ENCODE measurements at places on chromosomes 4 and X.

- no peak for DNase-seq
Observed at GRCh38 chr4:10180927-10181744, 64.5 kb upstream of the WDR1 start.

DNA sequence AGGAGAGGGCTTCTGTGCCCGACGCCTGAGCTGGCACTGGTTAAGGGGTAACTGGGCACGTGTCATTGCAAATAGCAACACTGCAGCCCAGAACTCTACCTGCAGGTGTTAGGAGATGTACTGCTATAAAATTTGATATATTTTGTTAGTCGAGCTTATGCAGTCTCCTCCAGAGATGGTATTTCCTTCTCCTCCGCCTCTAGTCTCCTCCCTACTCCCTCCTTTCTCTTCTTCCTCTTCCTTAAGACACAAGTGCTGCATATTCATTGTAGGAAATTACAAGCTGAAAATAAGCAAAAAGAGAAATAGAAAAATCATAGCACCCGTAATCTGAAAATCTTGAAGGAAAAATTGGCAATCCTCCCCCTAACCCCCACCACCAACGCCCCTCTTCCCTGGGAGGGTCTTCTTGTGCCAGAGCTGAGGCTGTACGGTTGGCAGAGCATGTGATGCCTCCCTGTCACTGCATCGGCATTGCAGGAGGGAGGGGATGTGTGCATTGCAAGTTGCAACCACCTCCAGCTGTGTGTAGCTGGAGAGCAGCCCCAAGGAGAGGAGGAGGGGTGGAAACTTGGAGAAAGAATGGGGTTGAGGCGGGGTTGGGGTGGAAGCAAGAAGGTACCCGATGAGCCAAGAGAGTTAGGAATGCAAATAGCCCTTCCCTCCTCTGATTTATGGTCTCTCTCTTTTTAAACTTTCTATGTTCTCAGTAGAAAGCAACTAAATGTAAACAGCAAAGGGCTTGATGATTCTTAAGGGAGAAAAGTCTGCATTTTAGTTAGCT, 48.3 kb upstream of the MND1 start:
- no peak for DNase-seq

GRCh38 chr4:187617113-187617512, 378.5 kb upstream of the ZFP42 start:
- no peak for DNase-seq

DNA sequence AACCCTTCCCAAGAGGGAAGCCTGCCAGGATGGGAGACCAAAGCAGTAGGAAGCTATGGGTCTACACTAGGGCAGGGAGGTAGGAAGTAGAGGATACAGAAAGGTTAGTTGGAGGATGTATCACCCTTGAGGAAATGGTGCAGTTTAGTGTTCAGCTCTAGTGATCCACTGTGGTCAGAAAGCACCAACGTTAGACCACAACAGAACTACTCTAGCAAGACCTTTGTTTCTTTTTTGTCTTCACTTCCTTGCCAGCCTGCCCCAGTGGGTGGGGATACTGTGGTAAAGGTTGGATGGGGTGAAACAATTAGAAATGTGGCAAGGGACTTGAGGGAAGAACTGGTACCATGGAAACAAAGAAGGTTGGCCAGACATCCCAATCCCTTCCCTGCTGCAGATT, 83.3 kb downstream of the DDIT4L start:
- DNase-seq: no peak

GRCh38 chrX:153669174-153669890, 4.3 kb downstream of the PNCK start:
- no peak for DNase-seq

- no peak for DNase-seq
Observed at GRCh38 chr4:153248641-153249198, 44.5 kb downstream of the TRIM2 start.

DNA sequence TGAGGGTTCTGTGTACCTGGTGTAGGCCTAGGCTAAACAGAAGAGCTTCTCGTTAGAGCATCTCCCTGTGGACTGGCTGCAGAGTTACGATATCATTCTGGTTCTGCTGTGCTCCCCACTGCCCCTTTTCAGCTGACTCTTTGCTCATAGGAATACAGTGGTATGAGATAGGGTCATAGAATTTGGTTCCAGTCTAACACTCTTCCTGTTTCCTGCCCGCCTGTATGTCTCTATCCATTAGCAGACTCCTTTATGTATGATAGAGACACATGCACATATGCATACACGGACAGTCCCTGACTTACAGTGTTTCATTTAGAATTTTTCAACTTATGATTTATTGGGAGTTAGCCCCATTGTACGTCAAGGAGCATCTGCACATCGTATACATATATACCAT, 15.3 kb downstream of the RNF4 start:
- DNase-seq: no peak

DNA sequence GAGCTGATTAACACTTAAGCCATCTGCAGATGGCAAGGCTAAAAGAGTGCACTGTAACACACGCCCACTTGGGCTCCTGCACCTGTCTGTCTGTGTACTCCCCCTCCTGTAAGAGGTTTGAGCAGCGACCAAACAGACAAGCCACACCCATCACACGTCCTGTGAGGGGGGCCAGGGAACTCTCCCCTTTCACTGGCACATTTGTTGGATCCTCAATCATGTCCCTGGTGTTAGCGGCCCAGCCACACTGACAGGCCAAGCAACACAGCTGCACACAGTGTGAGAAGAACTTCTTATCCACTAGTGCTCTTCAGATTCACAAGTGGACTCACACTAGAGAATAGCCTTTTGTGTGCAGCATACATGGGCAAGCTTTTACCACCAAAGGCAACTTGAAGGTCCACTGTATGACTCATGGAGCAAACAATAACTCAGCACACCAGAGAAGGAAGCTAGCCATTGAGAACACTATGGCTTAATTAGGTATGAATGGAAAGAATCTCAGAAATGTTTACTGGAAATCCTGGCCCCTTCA, 29.1 kb upstream of the UTP14A start:
- DNase-seq: no peak

GRCh38 chr4:108053251-108053711, 63.6 kb downstream of the HADH start:
- DNase-seq: no peak

DNA sequence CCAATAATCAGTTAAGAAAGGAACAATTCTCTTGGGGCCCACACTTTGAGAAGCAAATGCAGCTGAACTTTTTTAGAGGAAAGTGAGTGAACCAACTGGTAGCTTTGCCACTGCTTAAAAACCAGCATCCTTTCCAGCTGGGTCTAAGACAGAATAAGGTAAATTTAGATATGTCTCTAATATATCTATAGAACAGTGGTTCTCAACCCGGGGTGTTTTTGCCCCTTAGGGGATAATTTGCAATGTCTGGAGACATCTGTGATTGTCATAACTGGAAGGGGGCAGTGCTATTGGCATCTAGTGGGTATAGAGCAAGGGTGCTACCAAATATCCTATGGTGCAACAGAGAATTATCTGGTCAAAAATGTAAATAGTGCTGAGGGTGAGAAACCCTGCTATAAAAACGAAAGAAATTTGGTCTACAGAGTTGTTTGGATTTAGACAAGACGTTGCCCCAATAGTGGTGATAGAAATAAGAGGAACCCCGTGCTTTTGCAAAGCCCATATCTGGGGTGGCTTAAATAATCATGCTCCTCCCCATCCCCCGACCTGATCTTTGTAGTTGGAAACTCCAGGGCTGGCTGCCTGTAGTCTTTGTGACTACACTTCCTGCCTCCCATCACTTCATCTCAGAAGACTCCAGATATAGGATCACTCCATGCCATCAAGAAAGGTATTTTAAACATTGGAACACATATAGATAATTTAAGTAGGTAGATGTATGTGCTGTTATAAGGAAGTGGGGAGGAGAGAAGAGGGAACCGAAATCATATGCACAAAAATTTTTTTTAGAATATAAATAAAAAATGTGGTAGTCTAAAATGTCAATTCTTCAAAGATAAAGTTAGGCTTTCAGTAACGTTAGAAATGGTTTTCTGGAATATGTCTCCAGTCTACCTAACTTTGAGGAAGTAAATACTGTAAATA, at the start of gene TLR7:
TSS of gene TLR7 (plus strand) at position 622 of the 927 bp plus-strand sequence. CDS start 507 bp downstream, outside the sequence.
- no peak for DNase-seq

DNA sequence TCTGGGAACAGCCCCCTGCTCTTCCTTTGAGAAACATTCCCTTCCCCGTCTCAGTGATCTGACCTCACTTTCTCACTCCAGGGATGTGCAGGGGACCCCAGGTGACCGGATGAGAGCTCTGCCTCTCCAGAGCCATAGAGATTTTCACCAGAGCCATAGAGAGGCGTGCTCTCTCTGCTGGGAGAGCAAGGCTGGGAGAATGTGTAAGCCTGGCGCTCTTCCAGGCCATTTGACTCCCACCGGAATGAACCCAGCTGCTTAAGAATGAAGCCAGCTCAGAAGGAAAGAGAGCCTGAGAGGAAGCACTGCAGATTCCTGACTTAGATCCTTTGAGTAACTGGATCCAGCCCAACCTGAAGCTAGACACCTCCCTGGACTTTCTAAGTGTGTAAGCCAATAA, 106.4 kb downstream of the DHX15 start:
- no peak for DNase-seq

DNA sequence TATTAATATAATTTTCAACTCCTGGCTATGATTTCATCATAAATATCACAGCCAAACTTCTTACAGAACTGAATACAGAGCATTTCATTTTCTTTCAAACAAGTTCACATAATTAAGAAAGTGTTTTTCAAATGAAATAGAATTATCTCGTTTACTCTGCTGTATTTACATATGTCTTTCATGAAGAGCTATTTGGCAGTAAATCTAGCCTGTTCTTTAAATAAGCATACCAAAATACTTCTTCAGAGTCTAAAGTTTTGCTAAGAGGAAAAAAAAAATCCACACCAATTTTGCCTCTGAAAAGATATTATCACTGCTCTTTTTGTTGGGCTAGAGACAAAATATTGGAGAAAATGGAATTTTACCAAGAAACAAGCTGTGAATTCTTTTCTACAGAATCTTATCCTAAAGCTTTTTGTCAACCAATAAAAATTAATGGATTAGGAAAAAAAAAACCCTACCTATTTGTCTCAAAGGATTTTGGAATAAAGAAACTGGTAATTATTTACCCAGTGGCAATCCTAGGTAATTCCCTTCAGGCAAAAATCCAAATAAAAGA, 287.9 kb upstream of the NR3C2 start:
- DNase-seq: no peak

DNA sequence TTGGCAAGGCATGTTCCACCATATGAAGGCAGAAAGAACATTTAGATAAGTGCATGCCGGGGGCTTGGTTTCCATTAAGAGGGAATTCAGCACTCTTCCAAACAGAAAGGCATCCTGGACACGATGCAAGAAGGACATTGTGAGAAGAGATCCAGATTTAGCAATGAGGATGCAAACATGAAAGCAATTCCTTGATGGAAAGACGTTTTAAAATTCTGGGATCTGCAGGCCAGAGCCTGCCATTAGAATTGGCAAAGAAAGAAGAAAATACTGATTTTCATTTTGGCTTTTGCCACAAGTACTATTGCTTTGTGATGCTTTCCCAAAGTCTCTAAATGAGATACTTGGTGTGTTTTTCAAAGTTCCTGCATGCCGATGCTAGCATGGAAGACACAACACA, 367.6 kb downstream of the PPP3CA start:
- no peak for DNase-seq

DNA sequence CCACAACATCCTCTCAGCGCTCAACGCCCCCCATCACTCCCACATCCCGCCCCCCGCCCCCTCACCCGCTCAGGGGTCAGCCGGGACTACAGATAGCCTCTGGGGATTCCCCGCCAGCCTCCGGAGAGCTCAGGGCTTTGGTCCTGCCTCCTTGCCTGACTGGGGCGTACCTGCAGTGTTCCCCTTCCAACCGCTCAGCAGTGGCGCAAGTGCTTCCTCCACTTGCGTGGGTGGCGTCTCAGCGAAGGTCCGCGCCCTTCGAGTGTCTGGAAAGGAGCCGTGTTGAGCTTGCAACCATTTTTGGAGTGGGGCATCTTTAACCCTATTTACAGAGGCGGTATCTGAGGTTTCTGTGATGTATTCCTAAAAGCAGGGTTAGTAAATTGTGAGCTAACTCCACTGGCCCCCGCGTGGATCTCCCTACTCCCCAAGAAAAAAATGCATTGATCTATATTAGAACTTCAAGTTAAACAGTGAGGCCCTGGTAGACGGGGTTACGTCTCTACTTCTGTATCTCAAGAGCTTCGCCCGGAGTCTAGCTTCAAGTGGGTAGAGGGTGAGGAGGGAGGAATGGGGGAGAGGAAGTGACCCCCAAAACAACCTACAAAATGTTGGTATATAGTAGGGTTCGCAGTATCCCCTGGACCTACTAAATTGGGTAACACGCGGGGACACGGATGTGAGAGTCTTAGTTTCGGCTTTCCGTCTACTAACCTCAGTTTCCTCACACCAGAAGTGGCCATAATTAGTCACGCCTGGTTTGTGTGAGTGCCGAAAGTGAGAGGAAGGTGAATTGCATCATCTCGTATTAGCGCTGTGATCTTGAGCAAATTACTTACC, 16.1 kb downstream of the NKX3-2 start:
- no peak for DNase-seq

DNA sequence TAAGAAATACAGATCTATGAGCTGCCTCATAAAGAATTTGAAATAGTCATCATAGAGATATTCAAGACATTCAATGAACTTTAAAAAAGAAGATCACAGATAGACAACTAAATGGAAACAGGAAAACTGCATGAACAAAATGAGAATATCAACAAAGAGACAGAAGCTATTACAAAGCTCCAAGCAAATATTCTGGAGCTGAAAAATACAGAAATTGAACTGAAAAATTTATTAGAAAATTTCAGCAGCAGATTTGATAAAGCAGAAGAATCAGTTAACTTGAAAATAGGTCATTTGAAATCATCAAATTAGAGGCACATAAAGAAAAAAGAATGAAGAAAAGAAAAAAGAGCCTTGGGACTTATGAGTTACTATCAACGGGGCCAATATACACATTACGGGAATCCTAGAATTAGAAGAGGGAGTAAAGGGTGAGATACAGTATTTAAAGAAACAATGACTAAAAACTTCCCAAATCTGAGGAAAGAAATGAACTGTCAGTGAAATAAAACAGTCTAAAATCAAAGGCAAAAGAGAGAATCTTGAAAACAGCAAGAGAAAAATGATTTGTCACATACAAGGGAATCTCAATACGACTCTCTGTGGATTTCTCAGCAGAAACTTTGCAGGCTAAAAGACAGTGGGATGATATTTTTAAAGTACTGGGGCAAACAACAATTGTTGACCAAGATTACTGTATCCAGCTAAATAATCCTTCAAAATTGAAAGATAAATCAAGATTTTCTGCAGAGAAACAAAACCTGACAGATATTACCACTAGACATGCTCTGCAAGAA, 641.6 kb downstream of the ANKRD50 start:
- DNase-seq: no peak

- no peak for DNase-seq
Observed at GRCh38 chr4:117529401-117529800, 444.0 kb upstream of the TRAM1L1 start.

GRCh38 chrX:49171752-49172279, at the start of gene PLP2:
Gene PLP2 (plus strand): TSS chrX:49171898. CDS start chrX:49172001, 103 bp downstream.
- no peak for DNase-seq

DNA sequence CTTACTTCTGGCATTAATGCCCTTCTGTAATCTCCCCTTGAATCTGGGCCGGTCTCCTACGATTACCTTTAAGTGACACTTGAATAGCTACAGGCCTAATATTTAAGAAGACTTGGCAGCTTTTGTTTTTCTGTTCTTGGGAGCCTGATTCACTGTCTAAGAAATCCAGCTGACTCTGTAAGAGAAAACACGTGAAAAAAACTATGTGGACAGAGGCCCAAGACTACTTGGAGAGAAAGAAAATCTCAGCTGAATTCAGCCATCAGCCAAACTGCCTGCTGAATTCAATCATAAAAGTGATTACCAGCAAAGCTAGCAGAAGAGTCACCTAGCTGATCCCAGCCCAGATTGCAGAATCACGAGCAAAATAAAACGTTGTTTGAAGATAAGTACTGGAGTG, 521.2 kb downstream of the MID1IP1 start:
- no peak for DNase-seq

GRCh38 chr4:138655985-138656384, 359.6 kb upstream of the NOCT start:
- DNase-seq: no peak
